Activated CD8-positive, alpha-beta T cell treated with anti-CD3 and anti-CD28 coated beads, Interleukin-2, amount 10 ng/mL, durations not matched to agents 7 days and 5 days (primary cell): ENCODE measurements at places on chromosomes 4 and X. TPM values are rescaled to one million over a fixed set of nuclear protein-coding genes. Genes with fewer than 3 reads are reported as not detected.
A peak's percentile ranks its signal among the peaks of the same experiment; 100 is the strongest.

DNA sequence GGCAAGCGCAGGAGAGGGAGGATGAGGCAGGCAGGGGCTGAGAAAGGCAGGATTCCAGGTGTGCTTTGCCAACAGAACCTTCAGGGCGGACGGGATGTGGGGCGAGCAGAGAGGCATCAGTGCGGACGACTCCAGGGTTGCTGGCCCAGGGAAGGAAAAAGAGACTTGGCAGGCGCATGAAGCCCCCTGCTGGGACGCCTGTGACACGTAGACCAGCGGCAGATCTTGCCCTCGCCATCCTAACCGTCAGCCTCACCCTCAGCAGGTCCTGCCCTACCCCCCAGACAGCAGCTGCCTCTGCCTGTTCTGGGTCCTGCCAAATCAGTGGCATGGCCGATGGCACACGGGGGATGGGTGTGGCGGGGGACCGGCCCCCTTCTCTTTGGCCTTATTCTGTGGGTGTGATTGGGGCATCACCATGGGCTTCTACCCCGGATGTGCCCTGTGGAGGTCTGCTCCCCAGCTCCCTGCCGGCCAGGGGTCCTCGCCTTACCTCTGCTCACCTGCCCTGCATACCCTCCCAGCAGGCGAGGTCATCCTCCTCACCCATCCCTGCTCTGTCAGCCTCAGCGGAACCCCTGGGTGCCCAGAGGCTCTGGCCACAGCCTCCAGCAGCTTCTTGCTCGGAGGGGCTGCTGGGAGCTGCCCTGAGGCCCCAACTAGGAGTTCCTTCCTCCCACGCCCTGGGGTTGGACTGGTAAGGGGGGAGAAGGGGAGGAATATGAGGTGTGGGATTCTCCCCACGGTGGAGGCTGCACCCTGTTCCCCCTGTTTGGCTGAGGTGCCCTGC, 2.9 kb upstream of the SH3BP2 start:
- DNase-seq, result no peak

DNA sequence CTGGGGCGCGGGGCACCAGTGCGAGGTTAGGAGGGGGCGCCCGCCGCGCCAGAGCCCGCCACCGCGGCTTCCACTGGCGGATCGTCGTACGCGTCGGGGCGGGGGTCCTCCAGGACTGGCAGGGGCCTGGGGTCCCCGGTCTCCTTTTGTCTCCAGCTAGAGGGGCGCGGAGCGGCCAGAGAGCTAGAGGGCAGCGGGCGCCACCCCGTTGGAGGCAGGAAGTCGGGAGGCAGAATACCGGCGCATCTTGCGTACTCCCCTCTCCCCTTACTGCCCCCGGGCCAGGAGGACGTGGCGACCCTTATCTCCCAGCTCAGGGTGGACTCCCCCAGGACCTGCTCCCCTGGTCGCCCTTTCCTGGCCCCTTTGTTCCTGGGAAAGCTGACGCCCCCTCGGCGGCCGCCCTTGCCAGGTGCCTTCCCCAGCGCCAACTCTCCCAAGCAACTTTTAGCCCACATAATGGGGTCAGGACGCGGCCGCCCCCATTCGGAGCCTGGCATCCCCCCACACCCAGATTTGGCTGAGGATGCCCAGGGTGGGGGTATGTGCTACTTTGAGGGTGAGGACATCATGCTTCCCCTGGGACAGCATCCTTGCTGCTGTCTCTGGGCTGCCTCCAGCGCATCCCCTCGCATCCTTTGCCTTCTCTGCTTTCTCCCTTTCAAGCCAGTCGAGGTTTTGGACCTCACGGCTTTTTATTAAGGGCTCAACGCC, 933 bp downstream of the CNKSR2 start:
- DNase-seq, result peak; percentile 22

DNA sequence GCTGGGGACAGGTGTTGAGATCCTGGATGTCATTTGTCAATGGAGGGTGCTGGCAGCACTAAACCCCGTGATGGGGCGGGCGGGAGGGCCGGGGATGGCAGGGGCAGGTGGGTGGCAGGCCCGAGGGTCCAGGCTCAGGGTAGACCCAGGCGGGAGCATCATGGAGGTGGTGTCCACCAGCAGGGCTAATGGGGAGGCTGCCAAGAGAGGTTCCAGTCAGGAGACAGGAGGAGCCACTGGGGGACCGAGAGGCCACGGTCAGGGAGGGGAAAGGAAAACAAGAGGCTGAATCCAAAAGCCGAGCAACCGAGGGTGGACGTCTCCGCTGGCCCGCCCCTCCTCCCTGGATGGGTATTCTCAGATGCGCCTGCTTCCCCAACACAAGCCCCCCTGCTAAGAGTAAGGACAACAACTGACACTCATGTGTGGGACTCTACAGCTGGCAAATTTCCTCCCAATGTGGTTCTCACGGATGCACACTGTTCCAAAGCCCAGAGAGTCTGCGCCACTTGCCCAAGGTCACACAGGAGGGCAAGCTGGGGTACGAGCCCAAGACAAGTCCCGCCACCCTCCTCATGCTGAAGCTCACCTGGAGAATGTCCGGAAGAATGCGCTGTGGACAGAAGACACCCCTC, 132.0 kb downstream of the CPZ start:
- no peak for DNase-seq

GRCh38 chrX:38142610-38143009, 78.1 kb downstream of the SRPX start:
- DNase-seq, result no peak

- peak; percentile 55 for DNase-seq
Observed at GRCh38 chr4:106502106-106502699, 133.6 kb upstream of the GIMD1 start.

DNA sequence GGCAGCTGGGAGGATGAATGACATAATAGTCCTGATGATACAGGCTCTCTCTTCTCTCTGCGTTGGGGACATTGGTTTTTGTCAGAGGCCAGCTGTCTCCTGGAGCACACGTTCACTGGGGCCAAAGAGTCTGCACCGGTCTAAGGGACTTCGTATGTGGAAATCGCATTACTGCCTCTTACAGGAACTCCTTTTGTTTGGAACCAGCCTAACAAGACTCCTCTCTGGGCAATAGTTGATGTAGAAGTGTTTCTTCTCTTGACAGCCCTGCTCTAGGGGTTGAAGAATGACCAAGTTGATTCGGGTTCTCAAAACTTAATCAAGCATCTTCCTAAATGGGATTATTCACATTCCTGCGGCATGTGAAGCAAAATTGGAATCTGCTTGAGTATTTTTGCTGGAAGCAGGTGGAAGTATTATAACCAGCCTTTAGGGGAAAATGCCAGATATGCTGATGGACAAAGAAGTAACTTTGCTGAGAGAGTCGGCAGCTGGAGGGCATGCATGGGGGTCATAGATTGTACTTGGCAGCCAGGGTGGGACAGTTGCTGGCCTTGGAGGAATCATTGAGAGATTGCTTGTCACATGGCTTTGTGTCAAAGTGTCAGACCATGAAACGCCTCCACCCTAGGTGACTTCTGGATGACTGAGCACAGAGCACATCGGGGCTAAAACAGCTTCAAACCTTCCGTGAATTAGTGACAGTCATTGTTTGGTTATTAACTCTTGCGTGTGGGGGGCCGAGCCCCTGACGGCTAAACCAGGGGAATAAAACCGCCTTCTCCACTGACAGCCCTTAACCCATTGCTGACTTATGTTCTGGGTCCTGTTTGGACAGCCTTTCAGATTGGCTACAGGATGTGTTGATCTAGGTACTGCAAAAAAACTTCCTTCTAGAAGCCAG, 34.4 kb upstream of the SLC34A2 start:
- no peak for DNase-seq

GRCh38 chr4:68907245-68907644, 44.4 kb downstream of the UGT2A3 start:
- DNase-seq, result no peak

DNA sequence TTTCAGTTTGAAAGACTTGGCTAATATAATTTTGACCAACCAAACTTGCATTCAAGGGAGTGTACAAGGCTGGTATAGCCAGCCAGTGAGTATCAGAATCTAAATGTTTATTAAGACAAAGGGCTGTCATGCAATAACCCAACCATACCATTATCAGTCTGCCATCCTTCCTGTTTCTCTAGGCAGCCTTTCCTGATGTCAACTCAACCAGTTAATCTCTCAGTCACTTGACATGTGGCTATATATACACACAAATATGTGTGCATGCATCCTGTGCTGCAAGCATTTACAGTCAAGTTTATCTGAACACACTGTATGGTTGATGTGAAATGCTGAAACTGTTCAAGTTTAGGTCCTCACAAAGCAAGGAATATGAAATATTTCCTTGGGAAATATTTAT, 17.2 kb downstream of the BTK start:
- DNase-seq, result no peak

- no peak for DNase-seq
Observed at GRCh38 chr4:150224896-150225591, 146.8 kb downstream of the DCLK2 start.

GRCh38 chrX:54093159-54093558, 48.9 kb upstream of the PHF8 start:
- no peak for DNase-seq

- no peak for DNase-seq
Observed at GRCh38 chrX:9824554-9824953, 38.3 kb downstream of the SHROOM2 start.

DNA sequence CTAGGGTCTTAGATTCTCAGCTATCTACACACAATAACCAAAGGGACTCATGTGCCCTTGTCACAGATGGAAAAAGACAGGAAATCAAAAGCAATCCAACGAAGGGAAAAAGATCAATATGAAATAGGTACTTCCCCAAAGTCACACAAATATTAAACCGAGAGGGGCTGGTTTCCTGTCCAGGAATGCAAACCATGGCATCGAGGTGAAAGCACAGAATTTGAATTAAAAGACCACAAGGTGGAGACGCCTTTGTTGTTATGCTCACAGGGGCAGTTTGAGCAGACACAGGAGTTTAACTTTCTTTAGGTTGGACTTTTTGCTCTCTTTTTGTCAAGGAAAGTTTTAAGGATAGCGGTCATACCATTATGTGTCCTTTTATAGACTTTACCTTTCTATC, 14.3 kb downstream of the H2BW1 start:
- DNase-seq, result no peak

GRCh38 chrX:38561126-38561868, at the start of gene TSPAN7:
Gene TSPAN7 (plus strand): TSS chrX:38561542. CDS start chrX:38561547, 5 bp downstream.
- peak; percentile 79 for DNase-seq

GRCh38 chr4:140769209-140769608, 13.0 kb upstream of the TBC1D9 start:
- no peak for DNase-seq

The MOB1B gene
- 15.3 TPM for total RNA-seq

The PROM1 gene
- total RNA-seq, result not detected

The TRPC5OS gene
- not detected for total RNA-seq

The XAGE1A gene
- not detected for total RNA-seq

The F9 gene
- total RNA-seq, result not detected

The OPHN1 gene
- total RNA-seq, result 0.05 TPM

The SPIN2B gene
- 10.3 TPM for total RNA-seq
